ENCODE measurements at places on chromosomes 2 and 18. TPM values are rescaled to one million over a fixed set of nuclear protein-coding genes. Genes with fewer than 3 reads are reported as not detected.

- DNase-seq, result no peak
Observed at GRCh38 chr18:63562284-63562683, 20.1 kb downstream of the SERPINB12 start.

IL1RL1 gene
- total RNA-seq, result 0.74 TPM

DNA sequence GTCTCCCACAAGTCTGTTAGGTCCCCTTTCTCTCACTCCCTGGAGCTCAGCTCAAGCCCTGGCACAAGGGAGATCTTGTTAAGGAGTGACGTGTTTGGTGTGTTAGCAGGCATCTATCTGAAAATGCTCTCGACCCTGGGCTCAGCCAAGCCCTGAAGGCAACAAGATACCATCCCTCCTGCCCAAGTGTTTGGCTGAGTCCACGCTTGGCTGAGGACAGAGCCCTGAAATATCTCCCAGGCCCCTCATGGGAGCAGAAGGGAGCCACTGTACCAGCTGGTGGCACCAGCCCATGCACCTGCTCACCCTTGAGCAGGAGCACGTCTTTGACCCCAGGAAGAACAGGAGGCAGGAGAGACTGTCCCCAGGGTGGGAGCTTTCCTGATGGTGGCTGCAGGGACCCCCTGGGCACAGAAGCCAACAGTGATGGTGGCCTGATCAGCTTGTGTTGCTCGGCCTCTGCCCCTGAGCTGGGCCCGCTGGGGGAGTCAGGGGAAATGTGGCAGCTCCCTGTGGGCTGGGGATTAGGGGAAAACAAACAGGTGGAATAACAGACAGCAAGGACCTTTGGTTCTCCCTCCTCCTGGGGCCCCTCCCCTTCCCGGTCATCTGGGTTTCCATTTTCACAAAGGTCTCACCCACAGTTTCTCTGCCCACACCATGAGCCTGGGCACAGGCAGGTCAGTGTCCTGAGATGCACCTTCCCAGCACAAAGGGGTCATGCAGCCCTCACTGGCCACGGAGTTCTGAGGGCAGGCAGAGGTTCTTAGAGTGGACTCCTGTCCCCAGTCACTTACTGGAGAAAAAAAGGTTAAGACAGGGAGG lies 91.6 kb downstream of the RHOB start:
- no peak for DNase-seq

- no peak for DNase-seq
Observed at GRCh38 chr18:60024857-60025256, 125.1 kb downstream of the PMAIP1 start.

POTEJ gene
- total RNA-seq, result not detected

MERTK gene
- 1.1 TPM for total RNA-seq

- no peak for DNase-seq
Observed at GRCh38 chr2:216071111-216071851, 10.3 kb downstream of the PECR start.

DNA sequence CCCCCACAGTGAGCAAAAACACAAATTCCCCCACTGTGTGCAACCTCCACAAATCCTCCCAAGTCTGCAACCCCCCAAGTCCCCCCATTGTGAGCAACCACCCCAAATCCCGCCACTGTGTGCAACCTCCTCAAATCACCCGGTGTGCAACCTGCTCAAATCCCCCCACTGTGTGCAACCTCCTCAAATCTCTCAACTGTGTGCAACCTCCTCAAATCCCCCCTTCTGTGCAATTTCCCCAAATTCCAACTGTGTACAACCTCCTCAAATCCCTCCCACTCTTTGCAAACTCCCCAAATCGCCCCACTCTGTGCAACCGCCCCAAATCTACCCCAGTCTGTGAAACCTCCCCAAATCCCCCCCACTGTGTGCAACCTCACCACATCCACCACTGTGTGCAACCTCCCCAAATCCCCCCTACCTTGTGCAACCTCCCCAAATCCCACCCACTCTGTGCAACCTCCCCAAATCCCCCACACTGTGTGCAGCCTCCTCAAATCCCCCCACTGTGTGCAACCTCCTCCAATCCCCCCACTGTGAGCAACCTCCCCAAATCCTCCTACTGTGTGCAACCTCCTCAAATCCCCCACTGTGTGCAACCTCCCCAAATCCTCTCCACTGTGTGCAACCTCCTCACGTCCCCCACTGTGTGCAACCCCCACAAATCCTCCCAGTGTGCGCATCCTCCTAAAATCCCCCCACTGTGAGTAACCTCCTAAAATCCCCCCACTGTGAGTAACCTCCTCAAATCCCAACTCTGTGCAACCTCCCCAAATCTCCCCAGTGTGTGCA lies 115.2 kb downstream of the TPO start:
- no peak for DNase-seq

DNA sequence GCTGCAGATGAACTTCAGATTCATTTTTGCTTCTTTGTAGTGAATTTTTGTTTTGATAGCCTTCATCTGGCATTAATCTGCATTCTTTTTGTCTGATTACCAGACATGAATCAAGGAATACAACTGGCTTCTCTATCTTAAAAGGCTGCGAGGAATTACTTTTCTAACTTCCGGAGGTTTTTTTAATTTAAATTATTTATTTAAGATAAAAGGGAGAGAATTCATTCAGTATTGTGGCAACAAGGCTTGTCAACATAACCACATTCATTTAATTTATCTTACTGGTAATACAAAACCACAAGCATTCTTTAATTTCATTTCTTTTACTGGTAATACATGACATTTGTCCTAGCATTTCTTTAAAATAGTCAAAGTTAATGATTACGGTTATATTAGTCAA lies 36.0 kb downstream of the CSRNP3 start:
- no peak for DNase-seq

DNA sequence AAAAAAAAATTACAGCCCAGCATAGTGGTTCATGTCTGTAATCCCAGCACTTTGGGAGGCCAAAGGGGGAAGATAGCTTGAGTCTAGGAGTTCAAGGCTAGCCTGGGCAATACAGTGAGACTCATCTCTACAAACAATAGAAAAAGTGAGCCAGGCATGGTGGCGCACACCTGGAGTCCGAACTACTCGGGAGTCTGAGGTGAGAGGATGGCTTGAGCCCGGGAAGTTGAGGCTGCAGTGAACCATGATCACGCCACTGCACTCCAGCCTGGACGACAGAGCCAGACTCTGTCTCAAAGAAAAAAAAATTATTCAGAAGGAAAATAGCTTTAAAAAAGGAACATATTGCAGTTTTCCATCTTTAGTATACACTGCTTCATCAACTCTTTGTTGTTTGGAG lies 47.8 kb downstream of the CYP27C1 start:
- DNase-seq, result no peak

PKP4 gene
- 36.3 TPM for total RNA-seq

DNA sequence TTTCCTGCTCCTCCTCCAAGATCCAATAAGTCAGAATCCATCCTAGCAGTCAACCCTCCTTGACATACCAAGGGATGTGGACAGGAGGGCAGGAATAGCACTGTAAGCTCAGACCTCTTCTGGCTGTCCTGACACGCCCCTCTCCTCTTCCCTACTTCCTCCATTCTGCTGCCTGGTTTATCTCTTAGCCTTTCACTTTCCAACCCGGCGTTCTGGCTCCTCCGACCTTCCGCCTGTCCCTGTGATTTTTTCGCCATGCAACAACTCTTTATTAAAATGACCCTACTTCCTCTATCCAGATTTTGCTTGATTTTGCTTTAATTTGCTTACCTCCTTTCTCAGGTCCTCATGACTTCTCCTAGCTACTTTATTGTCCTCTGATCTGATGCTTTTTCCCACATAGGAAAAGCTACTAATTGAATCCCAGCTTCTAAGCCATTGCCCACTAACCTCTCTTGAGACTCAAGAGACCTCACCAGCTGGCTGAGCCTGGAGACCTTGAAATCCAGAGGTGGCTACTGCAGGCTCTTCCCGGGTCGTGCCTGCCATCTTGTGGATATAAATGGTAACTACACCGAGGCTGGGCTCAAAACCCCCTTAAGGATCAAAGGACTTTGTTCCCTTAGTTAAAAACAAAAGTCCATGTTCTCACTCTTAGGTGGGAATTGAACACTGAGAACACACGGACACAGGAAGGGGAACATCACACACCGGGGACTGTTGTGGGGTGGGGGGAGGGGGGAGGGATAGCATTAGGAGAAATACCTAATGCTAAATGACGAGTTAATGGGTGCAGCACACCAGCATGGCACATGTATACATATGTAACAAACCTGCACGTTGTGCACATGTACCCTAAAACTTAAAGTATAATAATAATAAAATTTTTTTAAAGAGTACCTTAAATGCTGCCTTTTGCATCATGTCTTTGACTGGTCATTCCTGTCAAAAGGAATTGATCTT lies 139.4 kb downstream of the AKAIN1 start:
- DNase-seq, result peak; percentile 57

HOXD13 gene
- total RNA-seq, result not detected

DNA sequence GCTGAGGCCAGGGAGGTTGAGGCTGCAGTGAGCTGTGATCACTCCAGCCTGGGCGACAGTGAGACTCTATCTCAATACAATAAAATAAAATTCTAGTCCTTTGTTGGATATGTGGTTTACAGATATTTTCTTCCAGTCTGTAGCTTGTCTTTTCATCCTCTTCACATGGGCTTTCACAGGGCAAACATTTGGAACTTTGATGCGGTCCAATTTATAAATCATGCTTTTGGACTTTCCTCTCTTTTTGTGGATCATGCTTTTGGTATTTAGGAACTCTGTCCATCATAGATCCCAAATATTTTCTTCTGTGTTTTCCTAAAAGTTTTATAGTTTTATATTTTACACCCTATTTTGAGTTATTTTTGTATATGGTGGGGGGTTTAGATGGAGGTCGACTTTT lies 14.9 kb downstream of the RAB10 start:
- DNase-seq, result no peak

- DNase-seq, result no peak
Observed at GRCh38 chr2:199875400-199875799, 24.4 kb upstream of the FTCDNL1 start.

DNA sequence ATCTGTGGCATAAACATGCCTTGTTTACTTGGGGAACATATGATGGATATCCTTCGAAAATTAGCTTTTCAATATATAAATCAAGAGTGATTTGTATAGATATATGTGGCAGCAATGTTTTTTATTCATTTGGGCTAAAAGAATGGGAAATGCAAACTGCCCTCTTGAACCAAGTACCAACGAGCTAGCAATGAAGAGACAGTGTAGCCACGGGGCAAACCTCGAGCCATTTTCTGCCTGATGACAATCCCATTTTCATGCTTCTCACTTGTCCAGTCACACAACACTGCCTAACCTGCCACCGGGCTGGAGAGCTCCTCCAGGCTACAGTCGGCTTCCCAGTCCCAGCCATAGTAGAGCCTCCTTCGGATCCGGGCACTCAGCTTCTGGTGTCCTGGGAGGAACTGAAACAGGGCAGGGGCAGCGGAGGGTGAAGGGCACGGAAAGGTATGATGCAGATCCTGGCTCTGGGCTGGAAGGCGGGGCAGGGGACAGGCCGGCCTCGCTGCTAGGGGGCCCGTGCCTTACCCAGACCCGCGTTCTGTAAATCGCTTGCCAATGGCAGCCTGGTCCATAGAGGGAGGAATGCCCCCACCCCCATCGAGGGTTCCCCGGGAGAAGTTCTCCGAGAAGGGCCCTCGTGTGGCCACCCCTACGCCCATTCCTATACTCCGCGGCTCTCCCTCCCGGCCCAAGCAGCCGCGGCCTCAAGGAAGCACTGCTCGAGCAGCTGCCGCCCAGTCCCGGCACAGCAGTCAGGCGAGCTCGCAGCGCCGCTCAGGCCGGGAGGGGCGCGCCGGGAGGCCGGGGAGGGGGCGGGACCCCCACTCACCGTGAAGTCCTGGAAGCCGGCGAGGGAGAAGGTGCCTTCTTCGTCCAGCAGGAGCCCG lies 552 bp downstream of the CNPPD1 start:
- no peak for DNase-seq

GRCh38 chr2:43853141-43854081 lies 14.6 kb downstream of the ABCG8 start:
- DNase-seq, result no peak

CROCC2 gene
- not detected for total RNA-seq

- no peak for DNase-seq
Observed at GRCh38 chr2:10301941-10302478, 694 bp upstream of the HPCAL1 start.

FHOD3 gene
- not detected for total RNA-seq

DNA sequence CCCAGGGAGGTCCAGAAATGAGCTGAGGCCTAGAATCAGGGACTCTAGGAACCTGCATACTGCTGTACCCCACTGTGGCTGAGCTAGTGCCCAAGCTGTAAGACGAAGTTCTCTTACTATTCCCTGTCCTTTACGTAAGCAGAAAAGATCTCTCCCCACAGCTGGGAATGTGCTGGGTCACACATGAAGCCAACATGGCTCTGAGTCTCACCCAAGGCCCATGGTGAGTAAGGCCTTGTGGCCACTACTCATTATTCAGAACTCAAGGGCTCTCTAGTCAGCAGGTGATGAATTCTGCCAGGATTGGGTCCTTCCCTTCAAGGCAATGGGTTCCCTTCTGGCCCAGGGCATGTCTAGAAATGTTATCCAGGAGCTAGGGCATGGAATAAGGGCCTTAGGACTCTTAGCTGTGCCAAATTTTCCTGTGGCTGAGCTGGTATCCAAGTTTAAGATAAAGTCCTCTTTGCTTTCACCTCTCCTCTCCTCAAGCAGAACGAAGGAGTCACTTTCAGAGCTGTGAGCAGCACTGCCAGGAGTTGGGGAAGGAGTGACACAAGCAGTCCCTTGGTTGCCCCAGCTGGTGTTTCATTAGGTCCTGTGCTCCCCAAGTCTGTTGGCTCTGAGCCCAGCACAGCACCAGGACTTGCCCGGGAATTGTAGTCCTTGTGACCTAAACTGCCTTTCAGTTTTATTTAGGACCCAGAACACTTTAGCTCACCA lies 707.6 kb downstream of the SLC4A3 start:
- no peak for DNase-seq

TBR1 gene
- total RNA-seq, result 0.14 TPM

EMILIN1 gene
- total RNA-seq, result 0.52 TPM

GRCh38 chr2:213148572-213149261 lies 2.7 kb downstream of the IKZF2 start:
- DNase-seq, result no peak

TXNDC2 gene
- total RNA-seq, result not detected

- DNase-seq, result no peak
Observed at GRCh38 chr2:134504586-134505336, 214.0 kb downstream of the TMEM163 start.

CCL20 gene
- 3.4 TPM for total RNA-seq

GRCh38 chr2:190094316-190094871 lies 31.9 kb upstream of the MSTN start:
- DNase-seq, result no peak

- DNase-seq, result no peak
Observed at GRCh38 chr2:43414586-43415135, 181.2 kb downstream of the THADA start.

DNA sequence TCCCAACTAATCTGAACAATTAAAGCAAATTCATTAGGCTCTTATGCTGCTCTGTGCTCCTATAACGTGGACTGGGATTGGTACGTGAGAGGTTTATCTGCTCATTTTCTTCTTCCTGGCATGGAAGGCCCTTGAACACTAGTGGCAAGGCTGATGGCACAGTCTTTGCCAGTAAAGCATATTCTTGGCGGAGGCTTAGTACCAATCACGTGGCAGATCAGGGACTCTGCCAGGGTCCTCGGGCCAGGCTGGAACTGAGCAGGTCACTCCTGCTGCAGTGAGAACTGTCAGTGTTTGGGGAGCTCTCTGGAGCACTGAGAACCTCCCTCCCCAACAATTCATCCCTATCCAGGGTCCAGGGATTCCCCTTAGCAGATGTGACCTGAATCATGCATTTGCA lies 3.7 kb upstream of the ALPK2 start:
- no peak for DNase-seq

PSMA8 gene
- 0.73 TPM for total RNA-seq

EMILIN2 gene
- total RNA-seq, result 13.0 TPM
